ENCODE measurements at places on chromosomes 5 and 9.

DNA sequence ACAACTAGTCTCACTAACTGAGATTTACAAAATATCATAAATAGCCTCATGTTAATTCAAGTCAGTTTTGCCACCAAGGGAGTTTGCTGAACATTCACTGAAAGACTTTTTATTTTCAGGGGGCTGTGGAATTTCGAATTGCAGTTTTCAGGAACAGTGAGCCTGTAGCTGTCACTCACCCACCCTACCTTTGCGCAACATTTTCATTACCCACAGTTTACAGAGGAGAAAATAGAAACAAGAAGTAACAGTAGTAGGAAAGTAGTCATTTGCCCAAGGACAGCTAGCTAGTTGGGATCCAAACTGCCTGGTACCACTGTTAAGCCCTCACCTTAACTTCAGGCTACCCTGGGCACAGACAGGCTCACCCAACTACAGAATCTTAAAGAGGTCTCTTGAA, 154.1 kb downstream of the ADAMTS12 start:
- DNase-seq: no peak

DNA sequence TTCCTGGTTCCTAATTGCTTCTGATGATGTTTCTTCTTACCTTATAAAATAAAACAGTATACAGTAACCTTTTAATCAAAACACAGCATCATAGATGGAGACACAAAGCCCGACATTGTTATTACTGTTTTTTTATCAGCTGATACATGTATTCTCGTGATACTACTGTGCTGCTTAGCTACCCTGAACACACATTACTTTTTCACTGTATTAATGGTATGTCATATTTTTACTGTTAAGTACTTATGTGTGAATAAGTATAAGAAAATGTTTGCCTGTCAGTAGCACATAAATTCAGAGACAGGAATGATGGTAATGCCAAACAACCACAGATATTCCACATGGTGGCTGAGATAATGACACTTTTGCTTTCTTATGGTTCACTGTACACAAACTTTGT, 68.7 kb downstream of the RAB24 start:
- DNase-seq: no peak

DNA sequence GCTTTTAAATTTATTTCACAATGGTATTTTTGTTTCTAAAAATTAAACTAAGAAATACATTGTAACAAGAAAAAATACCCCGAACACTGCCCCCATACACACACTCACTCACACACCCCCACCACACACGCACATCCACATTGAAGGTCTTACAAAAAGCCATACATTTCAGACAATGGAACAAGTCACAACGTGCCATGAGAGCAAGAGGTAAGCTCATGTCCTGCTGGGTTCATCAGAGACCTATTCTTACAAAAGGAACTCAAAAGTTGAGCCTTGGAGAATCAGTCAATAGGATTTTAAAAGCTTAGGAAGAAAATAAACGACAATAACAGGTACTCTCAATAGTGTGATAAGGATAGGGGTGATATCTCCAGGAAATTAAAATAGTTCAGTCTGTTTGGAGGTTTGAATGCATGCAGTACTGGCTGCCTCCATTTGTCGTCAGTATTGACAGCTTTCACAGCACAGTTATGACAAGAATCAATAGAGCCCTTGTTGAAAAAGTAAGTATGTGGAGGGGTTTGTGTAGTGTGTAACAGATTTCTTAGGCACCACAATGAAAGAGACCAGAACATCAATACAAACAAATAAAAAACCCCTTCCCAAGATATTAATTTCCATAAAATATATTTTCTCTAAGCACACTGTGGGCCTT, 1826.2 kb upstream of the CDH6 start:
- DNase-seq: no peak

DNA sequence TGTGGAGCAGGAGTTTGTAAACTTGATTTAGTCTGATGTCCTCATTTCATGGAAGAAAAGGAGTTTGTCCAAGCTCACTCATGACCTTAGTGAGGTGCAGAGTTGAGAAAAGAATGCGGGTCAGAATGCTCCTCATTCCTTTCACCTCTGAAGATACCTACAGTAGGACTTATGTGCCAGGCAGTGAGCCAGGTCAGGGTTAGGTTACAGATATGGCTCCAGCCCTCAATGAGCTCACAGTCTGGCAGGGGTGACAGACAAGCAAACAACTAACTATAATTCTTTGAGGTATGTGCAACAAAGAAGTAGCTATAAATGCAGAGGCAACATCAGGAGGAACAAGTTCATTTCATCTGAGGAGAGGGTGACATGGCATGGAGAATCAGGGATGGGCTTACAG, 102.5 kb downstream of the SPATA31D1 start:
- DNase-seq: no peak

DNA sequence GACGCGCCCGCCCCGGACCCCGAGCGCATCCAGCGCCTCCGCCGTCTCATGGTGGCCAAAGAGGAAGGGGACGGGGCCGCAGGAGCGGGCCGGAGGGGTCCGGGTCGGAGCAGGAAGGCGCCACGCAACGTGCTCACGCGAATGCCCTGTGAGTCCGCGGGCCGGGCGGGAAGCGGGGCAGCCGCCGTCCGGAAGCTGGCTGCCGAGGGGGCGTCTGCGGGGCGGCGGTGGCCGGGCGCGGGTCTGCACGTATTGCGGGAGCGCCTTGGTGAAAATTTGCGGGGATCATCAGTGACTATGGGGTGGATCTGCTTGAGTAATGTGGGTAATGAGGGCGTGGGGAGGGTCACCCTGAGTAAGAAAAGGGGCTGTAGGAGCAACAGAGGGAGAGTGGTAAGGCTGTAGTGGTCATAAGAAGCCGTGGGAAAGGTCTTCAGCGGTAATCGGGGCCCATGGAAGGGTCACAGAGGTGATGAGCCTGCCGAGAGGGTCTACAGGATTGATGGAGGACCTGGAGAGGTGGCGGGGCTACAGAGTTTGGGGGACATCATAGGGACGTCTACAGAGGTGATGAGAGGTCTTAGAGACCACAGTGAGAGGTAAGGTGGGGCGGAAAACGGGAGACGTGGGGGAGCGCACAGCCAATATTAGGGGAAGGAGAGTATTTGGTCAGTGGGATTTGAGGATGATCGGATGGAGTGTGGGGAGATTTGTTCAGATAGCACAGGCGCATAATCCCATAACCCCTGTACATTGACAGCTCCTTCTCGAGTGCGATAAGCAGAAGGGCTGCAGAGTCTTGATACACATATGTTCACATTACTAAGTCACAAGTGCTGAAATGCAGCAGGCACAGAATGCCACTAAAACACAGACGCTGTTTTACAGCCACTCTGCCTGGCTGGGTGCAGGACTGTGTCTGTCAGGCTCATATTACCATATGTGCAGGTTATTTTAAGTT, 819 bp downstream of the LSM11 start:
- DNase-seq: peak; percentile 17

- DNase-seq: no peak
Observed at GRCh38 chr9:127642082-127642740, 30.1 kb downstream of the STXBP1 start.

- DNase-seq: no peak
Observed at GRCh38 chr5:159549046-159549445, 218.8 kb upstream of the IL12B start.

GRCh38 chr5:116507941-116508655, 66.5 kb downstream of the SEMA6A start:
- no peak for DNase-seq

DNA sequence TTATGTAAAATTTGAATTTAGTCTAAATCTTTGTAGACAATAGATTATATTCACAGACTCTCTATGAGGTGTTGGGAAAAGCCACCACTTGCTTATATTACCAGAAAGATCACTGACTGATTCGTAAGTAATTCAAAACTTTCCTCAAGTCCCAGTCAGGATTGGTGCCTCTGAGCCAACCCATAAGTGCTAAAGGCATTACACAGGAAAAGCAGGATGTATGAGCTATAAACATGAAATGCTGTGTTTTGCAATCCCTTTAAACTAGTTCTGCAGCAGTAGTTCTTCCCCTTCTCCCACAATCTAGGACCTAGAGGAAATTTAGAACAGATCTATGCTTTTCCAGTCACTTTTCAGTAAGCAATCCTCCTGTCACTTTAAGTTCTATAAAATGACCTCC, 48.0 kb downstream of the SHLD3 start:
- no peak for DNase-seq

DNA sequence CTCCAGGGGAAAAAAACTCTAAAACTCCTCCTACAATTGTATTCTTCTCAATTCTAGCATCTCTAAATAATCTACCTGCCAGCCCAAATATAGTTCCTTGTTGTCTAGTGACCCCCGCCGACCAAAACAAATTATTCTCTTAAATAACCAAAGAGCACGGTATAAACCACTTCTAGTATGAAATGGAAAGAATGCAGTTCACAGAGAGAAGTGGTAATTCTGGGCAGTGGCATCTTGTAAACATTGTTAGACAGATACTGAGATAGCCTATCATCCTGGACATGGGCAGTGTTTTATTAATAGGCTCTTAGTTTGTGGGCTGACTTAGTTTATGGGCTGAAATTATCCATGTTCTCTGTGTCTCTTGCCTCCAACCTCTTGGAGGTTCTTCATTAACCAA, 1412.6 kb upstream of the CDH9 start:
- DNase-seq: no peak

GRCh38 chr5:60700416-60700757, 421 bp upstream of the DEPDC1B start:
- DNase-seq: no peak

GRCh38 chr5:10445352-10445751, 3.7 kb downstream of the ROPN1L start:
- no peak for DNase-seq

DNA sequence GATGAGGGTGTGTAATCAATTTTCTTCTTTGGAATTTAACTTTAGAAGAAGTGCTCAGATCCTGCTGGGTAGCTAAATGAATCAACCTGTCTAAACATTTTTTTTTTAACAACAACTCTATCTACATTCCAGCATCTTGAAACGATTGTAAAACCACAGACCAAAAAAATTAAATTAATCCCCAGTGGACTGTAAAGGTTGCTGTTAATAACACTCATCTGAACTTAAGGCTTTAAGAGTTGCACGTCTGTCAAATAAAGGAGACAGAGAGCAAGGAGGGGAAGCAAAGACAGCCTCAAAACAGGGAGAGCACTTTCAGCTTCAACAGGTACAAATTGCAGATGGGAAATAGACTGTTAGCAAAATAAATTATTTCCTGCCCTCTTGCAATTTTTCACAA, 548.5 kb downstream of the DTWD2 start:
- DNase-seq: no peak

- DNase-seq: no peak
Observed at GRCh38 chr9:4937446-4937845, 47.6 kb upstream of the JAK2 start.

DNA sequence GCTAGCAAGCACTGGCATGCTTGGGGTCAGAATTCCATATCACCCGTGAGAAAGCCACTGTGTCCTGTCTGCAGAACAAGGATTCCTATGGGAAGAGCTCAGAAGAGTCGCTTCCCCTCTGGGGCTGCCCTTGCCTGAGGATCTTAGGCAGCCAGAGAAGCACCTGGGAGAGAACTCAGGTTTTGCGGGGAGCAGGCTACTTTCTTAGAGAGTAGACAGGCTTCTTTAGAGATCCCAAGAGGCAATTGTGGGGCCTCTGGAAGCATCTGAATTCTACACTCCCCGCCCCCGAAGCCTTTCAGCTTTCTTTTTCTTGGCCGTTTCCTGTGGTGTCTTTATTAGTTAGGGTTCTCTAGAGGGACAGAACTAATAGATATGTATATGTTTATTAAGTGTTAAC, 40.9 kb downstream of the PHF2 start:
- DNase-seq: no peak

GRCh38 chr5:173399851-173400250, 71.6 kb upstream of the STC2 start:
- no peak for DNase-seq

DNA sequence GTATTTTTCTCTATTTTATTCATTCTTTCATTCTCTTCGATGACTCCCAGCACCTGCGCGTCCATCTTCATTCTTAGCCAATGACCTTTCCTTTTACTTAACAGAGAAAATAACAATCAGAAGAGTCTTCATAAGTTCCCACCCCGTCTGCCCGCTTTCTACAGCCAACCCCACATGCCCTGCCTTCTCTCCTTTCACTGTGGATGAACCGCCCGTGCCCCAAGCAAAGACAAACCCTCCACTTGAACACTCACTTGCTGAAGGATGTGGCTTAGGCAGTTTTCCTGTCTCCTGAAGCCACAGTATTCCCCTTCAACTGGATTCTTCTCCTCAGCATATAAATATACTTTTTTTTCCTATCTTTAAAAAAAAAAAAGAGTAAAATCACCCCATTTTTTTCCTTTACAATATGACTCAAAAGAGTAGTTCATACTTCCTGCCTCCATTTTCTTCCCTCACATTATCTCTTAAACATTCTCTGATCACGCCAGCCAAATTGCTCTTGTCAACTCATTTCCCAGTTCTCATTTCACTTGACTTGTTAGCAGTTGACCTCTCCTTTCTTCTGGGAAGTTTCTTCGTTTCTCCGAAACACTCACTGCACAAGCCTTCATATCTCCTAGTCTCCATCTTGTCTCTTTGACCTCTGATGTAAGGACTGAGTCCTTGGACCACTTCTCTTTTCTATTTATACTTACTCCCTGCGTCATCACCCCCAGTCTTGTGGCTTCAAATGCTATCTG, 11.1 kb downstream of the NIPSNAP3B start:
- DNase-seq: no peak

DNA sequence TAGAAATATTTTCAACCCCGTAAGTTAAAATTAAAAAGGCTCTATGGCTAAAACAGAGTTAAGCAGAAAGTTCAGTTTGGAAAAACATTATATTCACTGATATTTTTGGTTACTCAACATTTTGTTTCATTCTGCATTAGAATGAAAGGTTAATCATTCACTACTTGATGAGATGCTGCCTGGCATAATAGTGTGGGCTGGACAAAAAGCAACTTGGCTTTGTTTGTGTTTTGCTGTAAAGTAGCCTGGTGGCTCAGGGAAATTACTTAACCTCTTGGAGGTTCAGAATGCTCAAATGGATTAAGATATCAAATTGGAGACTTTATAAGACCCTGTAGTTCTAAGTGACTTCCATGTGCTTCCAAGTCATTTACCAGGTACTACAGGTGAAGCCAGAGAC, 367.4 kb upstream of the TRPC7 start:
- no peak for DNase-seq

DNA sequence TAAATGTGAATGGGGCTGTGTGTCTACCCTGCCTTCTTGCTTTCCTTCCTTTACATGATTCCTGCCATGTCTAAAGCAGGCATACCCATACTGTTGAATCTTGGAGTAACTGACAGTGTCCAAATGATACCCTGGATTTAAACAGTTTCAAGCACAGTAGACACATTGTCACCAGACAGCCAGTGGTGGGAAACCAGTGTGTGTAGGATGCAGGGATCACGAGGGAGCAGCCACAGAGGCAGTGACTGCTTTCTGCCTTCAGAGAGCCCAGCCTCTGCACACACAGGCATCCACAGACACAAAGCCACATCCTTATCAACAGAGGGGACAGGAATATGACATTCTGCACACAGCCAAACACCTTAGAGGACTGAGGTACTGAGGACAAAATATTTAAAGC, 184.2 kb upstream of the TBCA start:
- no peak for DNase-seq

GRCh38 chr9:567747-568305, 273.7 kb upstream of the DMRT1 start:
- DNase-seq: no peak
